ENCODE measurements at places on chromosomes 4 and X. TPM values are rescaled to one million over a fixed set of nuclear protein-coding genes. Genes with fewer than 3 reads are reported as not detected.

The SH3D19 gene
- total RNA-seq: 34.4 TPM

DNA sequence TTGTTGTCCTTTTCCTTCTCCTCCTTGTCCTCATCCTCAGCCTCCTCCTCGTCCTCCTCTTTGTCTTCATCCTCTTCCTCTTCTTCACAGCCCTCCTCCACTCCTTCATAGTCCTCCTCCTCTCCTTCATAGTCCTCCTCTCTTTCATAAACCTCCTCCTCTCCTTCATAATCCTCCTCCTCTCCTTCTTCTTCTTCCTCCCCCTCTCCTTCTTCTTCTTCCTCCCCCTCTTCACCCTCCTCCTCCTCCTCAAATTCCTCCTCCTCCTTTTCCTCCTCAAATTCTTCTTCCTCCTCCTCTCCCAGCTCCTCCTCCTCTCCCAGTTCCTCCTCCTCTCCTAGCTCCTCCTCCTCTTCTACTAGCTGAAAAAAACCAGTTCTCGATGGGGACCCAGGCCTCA, 143.8 kb upstream of the RADX start:
- DNase-seq: no peak

GRCh38 chrX:149682956-149683947, 28.6 kb upstream of the MAGEA11 start:
- no peak for DNase-seq

DNA sequence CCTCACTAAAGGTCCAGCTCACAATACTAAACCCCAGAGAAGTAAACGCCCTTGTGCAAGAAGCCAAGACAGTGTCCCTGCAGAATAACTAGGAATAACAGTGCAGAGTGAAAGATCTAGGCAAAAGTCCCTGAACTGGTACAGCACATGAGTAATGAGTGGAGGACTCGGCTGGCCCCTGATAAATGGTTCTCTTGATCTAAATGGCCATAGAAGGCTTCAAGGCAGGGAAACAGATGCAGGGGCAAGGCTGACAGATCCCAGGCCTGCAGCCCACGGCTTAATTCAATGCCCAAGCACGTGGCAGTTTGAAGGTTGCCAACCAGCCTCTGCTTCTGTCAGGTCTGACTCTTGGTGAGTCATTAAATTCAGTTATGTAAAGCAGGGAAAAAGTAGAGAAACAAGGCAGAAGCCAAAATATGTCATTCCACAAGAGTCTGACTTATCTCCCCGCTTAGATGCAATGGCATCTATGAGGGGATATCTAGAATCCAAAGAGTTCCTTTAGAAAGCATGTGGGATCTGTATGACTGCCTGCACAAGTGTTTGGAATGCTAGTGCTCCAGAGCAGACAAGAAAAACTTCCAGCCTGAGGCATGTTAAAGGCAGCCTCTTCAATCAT, 121.3 kb downstream of the PRDM5 start:
- DNase-seq: no peak

DNA sequence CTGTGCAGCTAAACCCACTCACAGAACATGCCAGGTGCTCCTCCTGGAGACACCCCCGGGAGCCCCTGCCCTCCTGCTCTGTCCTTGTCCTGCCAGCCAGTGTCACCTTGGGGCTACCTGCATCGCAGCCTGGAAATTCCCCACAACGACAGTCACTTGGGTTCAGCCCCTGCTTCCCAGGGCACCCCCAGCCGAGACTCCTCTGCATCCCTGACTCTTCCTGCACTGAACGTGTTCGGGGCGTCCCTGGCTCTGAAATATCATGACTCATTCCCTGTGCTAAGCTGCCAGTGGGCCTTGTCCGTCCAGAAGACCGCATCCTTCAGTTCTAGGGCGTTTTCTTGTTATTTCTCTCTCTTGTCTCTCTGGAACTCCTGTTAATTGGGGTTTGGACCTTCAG, 5.8 kb downstream of the CFAP99 start:
- DNase-seq: no peak

GRCh38 chr4:182684796-182685195, 232.4 kb downstream of the DCTD start:
- no peak for DNase-seq

DNA sequence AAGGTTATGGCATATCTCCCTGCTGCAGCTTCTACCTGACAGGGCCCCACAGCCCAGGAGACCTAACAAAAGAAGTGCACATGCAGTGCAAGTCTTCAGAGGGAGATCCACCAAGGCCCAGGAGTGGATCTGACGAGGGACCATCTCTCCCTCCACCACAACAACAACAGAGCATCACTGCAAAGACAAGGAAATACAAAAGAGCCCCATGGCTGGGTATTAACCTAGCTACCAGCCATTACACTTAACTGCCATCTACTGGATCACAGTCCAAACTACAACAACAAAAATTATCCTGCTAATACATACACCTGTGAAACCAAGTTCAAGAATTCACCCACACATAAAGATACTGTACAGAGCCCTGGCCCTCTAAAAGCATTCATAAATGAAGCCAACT, 280.2 kb upstream of the SLC7A11 start:
- DNase-seq: peak; percentile 3

DNA sequence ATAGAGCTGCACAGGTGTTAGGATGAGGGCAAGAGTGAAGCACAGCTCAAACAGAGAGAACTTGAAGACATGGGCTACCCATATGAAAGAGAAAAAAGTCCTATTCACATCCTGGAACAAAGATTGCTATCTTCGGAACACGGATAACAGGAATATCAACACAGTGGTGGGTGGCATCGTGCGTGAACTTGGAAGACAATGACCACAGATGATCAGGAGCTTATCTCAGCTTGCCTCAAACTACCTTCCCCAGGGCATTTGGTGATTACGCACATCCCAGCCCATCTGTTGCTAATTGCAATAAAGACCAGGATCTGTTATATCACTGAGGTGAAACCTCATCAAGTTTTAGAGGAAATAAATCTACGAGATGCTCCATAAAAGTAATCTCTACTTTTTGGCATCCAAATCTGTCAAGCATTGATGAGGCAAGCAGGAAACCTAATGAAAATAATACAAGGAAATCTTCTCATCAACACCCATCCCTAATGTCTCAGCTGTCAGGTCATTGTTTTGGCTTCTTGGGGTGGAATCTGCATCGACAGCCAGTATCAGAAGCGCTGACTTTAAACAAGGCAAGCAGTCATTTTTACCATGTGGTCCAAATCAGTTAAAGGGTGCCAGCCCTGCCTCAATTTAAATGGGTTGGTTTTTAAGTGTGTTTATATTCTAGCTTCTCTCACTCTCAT, 188.2 kb downstream of the SPCS3 start:
- no peak for DNase-seq
